ENCODE measurements at places on chromosomes 16 and 17. TPM values are rescaled to one million over a fixed set of nuclear protein-coding genes. Genes with fewer than 3 reads are reported as not detected.

DNA sequence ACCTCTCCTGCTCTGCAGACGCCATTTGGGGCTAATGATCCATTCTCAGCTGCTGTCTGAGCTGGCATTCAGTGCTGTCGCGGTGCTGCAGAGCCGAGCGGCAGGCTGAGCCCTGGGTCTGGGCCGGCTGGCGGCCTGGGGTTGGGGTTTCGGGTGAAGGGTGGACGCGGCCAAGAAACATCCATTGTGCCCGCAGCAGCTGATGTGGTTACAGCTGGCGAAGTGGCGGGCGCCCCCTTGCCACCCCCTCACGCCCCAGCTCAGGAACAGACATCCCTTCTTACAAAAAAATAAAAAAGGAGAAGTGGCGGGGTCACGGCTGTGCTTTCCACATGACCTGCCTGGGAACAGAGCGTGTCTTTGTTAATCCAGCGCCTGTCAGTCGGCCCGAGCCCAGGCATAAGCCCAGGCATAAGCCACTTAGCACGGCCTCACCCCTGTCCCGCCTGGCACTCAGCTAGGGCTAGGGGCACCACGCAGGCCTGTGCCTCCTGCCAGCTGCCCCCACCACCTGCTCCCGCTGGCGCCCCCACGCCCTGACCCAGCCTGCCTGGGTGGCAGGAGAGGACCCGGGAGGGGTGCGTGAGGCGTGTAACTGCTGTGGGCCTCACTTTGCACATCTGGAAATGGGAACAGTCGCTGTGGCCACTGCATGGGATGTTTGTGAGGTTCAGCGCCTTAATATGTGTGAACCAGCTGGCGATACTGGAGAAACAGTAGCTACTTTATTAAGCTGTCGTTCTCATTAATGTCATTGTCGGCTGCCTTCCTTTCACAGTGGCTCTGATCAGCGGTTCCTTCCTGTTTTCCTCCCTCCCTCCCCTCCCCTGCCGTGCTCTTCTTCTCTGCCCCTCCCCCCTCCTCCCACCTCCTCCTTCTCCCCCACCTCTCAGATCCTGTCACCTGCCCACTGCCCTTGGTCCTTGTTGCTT, 197.7 kb upstream of the CIBAR2 start:
- no peak for DNase-seq
- H3K4me3 ChIP-seq: no peak overlapping the region
- H3K27ac ChIP-seq: no peak overlapping the region
- H3K36me3 ChIP-seq: no peaks in the 10 kb centered on the region
- peaks cover 2% of the 10 kb centered on the region for H3K27me3 ChIP-seq
- H3K4me1 ChIP-seq: peaks cover 16% of the 10 kb centered on the region

DNA sequence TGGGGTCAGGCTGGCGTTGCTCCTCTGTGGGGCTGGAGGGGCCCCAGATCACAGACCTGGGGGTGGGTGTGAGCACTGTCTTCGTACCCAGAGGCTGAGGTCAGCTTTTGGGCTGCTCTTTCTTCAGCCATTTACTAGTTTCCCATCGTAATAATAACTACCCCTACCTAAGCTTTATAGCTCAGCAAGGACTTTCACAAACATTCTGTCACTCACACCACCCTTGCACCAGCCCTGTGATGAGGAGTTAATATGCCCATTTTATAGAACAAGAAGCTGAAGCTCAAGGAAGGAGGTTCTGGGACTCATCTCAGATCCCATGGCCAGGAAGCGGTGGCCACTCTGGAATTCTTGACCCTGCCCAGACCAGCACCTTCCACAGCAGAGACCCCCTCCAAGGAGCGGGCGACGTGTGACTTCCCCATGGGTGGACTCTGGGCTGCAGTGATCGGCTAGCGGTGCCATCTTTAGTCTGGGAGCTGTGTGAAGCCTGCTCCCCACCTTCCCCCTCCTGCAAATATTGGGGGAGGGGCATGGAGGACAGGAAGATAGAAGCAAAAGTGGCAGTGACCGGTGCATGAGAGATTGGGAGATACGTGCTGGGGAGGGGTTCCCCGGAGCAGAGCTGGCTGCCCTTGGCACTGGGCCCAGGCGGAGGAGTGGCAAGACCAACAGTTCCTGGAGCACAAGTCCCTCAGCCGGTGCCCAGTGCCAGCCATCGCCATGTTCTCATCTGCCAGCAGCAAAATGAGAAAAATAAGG, 81.8 kb upstream of the TOB1 start:
- H3K4me1 ChIP-seq: peaks cover 44% of the 10 kb centered on the region
- H3K27ac ChIP-seq: no peak overlapping the region
- DNase-seq: no peak
- no peak overlapping the region for H3K4me3 ChIP-seq
- no peaks in the 10 kb centered on the region for H3K36me3 ChIP-seq
- H3K27me3 ChIP-seq: no peaks in the 10 kb centered on the region

GRCh38 chr16:85415196-85416090, 197.7 kb upstream of the GSE1 start:
- DNase-seq: no peak
- no peak overlapping the region for H3K4me3 ChIP-seq
- H3K4me1 ChIP-seq: no peaks in the 10 kb centered on the region
- H3K27ac ChIP-seq: no peak overlapping the region

GRCh38 chr16:14325502-14326401, 254.6 kb downstream of the MRTFB start:
- H3K27me3 ChIP-seq: no peaks in the 10 kb centered on the region
- DNase-seq: no peak
- no peak overlapping the region for H3K27ac ChIP-seq
- no peaks in the 10 kb centered on the region for H3K36me3 ChIP-seq
- H3K4me3 ChIP-seq: no peak overlapping the region

The IRF8 gene
- 0.41 TPM for total RNA-seq

Measured in astrocyte (in vitro differentiated cells and primary cell).